NCI-H82 (cell line): ENCODE measurements at places on chromosomes 12 and 14.
A peak's percentile ranks its signal among the peaks of the same experiment; 100 is the strongest.

DNA sequence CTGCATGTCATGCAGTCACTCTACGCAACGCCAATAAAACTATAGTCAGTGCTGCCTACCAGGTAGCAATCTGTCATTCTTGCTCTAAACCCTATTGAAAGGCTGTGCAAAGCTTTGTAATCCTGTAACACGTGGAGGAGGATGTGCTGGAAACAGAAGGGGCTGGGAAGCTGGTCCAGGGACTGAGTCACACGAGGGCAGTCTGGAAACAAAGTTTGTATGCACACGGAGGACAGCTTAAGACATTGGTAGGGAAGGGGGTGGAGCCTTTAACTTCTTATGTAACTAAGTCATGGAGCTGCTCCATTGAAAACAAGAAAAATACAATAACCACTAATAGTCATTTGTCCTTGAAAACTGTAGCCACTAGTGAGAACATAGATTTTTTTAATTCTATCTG is 128.0 kb downstream of the BCAT1 start:
- peak; percentile 93 for DNase-seq

GRCh38 chr12:104544836-104545235 is 88.1 kb downstream of the CHST11 start:
- no peak for DNase-seq

DNA sequence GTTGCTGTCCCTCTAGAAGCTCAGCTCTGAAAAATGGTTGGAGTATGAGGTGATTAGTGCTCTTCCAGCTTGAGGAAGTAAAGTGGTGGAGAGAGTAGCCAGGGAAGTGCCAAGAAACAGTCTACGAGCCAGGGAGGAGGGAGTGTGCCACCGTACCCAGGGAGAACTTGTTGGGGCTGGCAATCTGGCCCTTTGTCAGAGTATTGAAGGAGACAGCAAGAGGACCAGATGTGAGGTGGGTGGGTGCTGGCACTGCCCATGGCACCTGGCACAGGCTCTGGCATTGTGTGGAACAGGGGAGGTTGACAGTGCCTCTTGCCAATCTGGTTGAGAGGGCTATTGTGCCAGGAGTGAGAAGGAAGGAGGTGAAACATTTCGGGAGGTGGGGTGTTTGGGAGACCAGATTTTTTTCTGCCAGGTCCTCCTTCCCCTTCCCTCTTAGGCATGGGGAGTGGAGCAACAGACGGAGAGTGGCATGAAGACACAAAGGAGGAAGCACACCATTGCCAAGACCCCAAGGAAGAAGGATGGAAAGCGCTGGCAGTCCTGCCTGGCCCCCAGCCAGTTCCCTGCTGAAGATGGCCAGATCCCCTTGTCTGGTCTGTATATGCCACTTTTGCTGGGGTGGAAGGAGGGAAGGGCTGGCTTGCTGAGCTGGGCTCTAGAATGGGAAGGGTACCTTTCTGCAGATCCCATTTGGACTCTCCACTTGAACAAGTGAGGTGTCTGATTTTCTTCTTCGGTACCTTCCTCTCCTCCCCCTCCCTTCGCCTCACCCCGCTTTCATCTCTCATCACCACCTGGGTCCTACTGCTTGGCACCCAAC is 37.5 kb downstream of the ZFHX2 start:
- DNase-seq = no peak

DNA sequence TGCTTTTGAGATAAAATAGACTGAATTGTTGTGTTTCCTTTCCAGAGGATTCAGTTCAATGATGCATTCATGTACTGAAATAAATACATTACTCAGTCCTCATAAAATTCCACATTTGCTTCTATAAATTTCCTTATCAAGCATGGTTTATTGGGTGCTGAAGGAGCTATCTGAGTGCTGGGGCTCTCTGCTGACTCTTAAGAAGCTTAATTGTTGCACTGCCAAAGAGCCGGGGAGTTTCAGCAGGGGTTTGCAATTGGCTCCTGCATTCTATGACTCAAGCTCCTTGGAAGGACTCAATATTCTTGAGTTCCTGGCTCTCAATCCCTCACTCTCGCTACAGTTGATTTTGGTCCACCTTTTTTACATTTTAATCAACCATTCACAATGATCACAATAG is 69.8 kb upstream of the PYGL start:
- peak; percentile 60 for DNase-seq

GRCh38 chr12:130299574-130299973 is 38.1 kb upstream of the PIWIL1 start:
- DNase-seq = no peak

GRCh38 chr12:56872366-56872765 is 61.8 kb downstream of the SDR9C7 start:
- DNase-seq = no peak

GRCh38 chr14:91255026-91255695 is 10.7 kb upstream of the GPR68 start:
- peak; percentile 42 for DNase-seq

DNA sequence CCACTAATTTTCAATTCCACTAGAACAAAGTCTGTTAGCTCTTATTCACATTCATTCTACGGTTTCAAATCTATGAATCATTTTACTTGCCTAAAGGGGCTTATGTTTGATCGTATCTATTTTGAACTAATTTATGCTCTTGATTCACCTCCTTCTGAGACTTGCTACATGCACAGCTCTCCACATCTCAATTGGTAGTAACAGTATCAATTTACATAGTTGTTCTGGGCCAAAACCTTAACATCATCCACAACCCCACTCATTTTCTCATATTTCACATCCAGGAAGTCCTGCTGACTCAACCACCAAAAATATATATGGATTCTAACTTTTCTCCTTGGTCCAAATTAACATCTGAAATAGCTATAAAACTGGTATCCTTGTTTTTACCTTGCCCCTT is 208.6 kb downstream of the RASSF9 start:
- no peak for DNase-seq

DNA sequence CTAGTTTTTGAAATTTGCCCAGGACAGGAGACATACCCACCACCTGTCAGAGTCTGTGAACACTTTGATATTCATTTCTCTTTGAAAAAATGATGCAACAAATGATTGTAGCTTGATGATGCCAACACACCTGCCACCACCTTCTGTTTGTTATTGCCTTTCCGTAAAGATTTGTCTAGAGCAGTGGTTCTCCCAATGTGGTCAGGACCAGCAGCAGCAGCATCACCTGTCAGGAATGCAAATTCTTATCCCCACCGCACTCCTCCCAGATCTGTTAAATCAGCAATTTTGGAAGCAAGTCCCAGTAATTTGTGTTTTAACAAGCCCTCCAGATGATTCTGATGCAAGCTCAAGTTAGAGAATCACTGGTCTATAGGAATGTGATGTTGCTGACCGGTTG is 9.9 kb downstream of the CCDC175 start:
- DNase-seq = no peak

DNA sequence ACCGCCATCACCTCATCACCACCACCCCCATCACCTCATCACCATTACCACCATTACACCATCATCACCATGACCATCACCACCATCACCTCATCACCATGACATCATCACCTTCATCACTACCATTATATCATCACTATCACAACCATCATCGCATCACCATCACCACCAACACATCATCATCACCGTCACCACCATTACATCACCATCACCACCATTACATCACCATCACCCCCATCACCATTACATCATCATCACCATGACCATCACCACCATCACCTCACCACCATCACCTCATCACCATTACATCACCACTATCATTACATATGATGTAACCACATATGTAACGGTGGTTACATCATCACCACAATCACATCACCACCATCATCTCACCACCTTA is 132.3 kb downstream of the RIMBP2 start:
- DNase-seq = no peak

DNA sequence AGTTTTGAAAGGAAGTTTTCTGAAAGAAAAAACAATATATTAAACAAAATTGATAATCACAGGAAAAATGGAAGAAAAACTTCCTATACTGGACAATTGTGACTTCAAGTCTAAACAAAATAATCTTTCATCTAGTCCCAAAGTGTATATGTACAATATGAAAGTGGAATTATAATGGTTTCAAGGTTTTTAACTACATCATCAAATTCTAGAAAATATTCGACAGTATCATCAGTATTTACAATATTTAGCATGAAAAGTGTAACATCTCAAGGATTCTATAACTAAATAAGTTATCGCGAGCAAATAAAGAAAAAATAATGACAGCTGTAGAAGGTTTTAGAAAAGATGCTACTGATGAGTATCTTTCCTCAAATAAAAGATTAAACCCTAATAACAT is 310.9 kb upstream of the LRFN5 start:
- no peak for DNase-seq

DNA sequence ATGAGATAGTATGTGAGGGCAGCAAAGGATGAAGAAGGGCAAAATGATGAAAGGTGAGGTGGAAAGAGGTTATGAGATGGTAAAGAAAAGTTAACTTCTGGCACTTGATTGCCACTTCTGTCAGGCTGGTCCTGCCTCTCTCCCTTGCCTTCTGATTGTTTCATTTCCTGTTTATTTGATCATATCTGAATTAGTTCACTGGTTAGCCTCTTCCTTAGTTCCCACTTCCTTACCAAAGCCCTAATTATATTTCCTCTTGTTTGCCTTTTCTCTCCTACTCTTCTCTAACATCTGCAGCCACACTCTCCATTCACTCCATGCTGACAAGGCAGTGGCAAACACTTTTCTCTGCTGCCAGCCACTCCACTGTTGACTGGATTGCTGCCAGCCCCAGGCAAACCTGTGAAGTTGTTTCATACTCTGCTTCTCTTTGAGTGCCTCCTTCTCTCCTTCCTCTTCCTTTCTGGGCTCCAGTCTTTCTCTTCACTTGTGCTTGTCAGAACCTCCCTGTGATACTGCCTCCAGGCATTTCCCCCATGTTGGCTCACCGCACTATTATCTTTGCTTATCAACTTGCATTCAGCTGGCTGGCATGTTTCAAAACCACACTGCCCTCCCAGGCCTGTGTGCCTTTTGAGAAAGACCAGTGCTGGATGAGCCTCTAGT is 8.1 kb downstream of the PNP start:
- DNase-seq = no peak
